Stimulated activated CD4-positive, alpha-beta T cell treated with anti-CD3 and anti-CD28 coated beads, Interleukin-12 subunit alpha, Interleukin-12 subunit beta, amount 100 ng/mL, for 48 hours (primary cell): ENCODE measurements at places on chromosomes 2 and 18.

GRCh38 chr2:31235504-31235902 is 1.6 kb downstream of the EHD3 start:
- DNase-seq, result no peak

- DNase-seq, result no peak
Measured at GRCh38 chr2:10310309-10310888, 7.7 kb downstream of the HPCAL1 start.

DNA sequence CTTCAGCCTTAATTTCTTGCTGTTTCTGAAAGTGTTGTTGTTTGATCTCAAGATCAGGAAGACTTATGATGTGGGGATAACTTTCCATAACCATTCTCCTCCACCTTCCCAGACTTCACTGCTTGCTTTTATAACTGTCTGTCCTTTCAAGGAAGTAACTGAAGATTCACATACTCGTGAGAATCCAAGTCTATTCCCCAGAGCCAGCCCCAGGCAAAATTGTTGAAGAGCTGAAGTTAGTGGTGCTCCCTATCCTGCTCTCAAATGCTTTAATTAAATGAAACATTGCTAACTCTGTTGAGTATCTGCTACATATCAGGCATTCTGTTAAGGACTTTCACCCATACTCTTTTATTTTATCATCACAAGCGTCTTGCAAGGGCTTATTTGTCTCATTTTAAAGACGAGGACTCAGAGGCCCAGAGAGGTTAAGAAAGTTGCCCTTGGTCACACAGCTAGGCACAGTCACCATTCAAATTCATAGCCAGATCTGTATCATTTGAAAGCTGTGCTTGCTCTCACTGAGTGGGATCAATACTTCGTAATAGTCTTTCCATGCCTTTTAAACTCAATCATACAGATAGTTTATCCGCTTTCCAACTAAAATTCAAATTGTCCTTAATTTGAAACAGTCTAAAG is 189.8 kb upstream of the TCF4 start:
- no peak for DNase-seq

- DNase-seq, result no peak
Measured at GRCh38 chr18:59072727-59073421, 66.8 kb upstream of the SEC11C start.

DNA sequence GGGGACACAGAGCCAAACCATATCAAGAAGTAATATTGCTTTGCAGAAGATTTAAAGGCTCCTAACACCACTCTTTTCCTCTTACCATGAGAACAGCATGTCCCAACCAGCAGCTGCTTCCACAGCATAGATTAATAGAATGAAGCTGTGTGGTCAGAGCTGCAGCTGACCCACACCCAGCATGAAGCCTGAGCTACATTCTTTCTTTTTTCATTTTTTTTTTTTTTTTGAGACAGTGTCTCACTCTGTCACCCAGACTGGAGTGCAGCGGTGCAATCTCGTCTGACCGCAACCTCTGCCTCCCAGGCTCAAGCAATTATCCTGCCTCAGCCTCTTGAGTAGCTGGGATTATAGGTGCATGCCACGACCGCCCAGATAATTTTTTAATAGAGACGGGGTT is 289.8 kb downstream of the RAD51AP2 start:
- DNase-seq, result no peak

- DNase-seq, result no peak
Measured at GRCh38 chr2:17748745-17749144, 4.9 kb downstream of the SMC6 start.

DNA sequence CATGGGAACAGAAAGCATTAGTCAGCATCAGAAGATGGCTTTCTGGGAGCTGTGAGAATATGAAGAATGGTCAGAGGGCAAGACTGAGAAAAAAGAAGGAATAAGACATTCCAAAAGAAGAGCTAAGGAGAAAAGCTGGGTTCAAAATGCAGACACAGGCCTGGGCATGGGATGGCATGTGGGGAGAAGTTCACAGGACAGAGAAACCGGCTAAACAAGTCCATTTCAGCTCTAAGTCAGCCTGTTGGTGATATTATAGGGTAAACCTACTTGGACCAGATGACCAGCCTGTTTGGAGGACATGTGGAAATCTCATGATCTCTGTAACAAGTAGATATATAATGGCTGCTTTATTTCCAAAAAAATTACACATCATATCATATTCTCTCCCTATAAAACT is 91.7 kb upstream of the MEIS1 start:
- DNase-seq, result no peak

DNA sequence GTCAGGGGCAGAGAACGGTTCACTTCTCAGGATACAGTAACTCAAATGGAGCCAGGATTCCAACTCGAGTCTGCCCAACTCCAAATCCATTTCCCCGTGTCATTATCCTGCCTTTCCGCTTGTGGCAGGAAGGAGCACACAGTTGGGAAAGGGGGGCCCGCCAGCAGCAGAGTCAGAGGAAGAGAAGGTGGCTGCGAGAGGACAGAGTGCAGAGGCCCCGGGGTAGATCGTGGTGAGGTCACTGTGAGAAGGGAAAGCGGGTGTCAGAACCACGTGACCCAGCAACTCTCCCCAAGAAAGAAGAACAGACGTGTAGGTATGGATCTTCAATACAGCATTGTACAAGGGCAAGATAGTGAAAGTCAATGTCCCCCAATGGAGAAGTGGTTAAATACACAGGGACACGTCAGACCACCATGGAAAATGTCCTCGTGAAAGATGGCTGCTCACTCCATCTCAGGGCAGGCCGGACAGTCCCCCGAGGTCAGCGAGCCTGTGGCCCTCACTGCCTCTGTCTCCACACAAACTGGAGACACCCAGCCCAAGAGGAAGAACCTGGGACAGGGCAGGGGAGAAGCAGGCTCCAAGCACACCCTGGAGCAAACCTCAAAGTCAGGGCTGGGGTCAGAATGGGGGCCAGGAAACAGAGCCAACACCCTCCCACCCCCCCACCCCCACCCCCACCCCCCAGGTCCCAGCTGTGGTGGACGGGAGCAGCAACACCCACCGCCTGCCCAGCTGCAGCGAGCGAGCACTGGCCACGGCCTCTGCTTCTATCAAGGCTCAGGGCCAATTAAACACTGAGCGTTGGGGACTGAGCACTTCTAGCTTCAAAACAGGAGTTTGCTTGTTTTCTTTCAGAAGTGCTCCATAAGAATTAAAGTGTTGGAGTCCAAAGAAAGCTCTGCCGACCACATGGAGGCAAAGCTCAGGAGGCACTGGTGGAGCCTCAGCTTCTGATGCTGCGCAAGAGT is 92.7 kb downstream of the EIPR1 start:
- DNase-seq, result no peak

DNA sequence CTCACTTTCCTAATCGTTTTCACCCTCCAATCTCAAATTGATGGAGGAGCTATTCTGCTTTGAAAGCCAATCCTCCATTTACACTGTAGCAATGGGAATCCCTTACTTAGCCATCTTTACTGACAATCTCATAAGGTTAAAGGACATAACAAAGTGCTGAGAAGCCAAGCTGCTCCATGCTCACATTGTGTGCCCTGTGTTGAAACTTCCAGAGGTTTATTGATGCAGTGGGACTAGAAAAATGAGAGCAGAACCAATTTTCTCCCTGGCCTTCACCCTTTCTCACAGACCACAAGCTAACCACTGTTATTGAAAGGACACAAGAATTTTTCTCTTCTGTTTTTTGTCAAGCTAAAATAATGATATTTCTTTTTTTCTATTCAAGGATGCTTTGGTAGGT is 63.8 kb downstream of the CSRNP3 start:
- no peak for DNase-seq

- no peak for DNase-seq
Measured at GRCh38 chr18:55868909-55869308, 280.9 kb upstream of the TCF4 start.

GRCh38 chr2:54370405-54371104 is 85.6 kb upstream of the SPTBN1 start:
- no peak for DNase-seq
